ENCODE measurements at places on chromosomes 6 and 20.

- DNase-seq, result no peak
Observed at GRCh38 chr6:31717499-31718222, 2.5 kb downstream of the LY6G6D start.

GRCh38 chr20:4550740-4551139, 171.0 kb upstream of the PRND start:
- DNase-seq, result no peak

DNA sequence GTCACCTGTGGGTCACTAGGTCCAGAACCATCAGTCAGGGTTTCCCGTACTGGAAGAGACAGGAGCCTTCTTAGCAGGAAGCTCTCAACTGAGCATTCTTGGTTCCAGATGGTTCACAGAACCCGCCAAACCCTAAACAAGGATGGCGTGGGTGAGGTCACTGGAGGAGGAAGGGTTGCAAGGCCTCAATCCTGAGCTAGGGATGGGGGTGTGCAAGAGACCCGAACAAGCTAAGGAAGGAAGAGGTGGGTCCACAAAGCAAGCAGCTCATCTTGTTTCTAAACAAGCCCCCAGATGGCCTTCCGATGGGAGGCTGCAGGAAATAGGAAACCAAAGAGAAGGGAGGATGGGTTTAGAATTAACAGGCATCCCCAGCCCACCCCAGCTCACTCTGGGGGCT, 92.7 kb downstream of the PREX1 start:
- DNase-seq, result no peak

DNA sequence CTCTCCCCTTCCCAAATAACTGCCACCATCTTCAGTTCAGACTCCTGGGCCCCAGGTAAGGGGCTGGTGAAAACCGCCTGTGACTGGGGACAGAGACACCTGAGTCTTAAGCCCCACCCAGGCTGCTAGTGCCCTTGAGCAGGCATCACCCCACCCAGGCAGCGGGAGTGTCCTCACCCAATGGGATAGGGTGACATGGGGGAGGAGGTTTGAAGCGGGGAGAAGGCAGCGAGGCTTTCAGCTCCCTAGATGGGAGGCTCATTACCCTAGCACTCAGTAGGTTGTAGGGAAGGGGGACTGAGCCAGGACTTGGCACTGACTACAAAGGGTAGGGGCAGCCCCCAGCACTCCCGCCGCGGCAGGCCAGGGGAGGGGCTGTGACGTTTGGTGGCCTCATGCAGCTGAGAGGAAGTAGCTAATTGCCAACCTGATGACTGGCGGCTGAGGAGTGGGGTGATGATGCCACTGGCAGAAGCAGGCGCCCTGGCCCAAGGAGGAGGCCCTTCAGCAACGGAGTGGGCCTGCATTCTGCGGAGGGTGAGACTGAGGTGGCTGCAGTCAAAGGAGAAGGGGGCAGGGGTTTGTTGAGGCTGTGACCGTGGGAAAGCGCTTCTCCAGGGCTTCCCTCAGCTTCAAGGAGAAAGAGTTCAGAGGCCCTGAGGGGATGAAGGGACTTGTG, 126.9 kb downstream of the MRPL14 start:
- no peak for DNase-seq

DNA sequence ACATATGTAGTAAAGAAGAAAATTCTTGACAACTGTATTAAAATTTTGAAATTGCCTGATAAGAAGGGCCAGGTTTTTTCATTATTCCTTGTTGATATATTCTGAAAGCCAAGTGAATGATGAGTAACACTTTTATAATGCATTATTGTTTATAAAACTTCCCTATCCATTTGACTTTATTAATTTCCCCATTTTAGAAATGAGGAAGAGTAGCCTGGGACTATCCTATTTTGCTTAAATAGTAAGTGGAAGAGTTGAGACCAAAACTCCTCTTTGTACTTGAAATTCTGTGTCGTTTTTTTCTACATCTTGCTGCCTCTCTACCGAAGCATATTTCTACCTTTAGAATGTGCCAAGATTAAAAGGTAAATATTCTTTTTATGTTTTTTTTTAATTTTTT, 39.7 kb downstream of the TRMT11 start:
- no peak for DNase-seq

GRCh38 chr6:106671651-106672050, 42.3 kb downstream of the QRSL1 start:
- no peak for DNase-seq

DNA sequence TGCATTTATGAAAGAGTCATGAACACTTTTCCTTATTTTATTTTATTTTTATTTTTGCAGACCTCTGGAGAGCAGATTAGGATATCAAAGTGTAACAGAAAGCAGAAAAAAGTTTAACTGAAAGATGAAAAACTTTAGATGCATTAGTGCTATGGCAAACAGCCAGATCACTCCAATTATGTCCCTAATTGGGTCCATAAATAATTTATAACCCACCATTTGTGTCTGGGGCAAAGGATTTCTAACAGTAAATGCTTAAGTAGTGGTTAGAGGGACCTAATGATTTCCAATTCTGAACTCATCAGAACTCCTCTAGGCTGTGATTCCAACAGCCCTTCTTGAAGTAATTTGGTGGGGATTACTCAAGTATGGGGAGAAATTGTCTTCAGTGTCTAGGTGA, 93.7 kb upstream of the PROKR2 start:
- no peak for DNase-seq

DNA sequence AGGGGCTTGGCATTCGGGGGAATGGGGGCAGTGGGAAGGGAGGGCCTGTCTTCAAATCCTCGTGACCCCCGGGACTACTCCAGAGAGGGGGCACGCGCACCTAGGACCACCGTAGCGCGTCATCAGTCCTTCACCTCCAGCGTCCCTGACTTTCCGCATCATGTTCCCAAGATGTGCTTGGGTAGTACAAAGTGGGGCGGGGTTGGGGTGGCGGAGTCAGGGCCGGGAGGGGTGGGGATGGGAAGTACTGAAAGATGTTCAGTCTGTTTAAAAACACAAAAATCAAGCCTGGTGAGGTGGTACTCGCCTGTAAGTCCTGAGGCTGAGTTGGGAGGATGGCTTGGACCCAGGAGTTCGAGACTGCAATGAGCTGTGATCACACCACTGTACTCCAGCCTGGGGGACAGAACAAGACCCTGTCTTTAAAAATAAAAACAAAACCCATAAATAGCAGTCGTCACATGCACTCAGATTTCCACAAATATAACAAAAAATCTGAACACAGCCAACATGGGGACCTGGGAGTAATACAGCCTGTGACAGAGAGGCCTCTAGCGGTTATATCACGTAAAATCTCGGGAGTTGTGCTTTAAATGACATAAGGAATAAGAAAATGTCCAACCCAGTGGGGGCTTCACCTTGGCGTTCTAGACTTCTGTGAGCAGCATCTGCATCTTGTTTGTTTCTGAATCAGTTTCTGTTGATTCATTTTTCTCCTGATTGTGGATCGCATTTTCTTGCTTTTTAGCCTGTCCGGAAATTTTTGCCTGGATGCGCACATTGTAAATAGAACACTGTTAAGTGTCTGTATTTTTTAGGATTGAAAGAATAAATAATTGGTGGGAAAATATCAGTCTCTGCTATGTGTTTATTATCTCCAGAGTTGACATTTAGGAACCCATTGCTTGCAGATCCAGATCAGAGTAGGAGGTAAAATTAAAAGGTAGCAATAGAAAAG, 698 bp upstream of the LRP11 start:
- DNase-seq, result peak; percentile 69

DNA sequence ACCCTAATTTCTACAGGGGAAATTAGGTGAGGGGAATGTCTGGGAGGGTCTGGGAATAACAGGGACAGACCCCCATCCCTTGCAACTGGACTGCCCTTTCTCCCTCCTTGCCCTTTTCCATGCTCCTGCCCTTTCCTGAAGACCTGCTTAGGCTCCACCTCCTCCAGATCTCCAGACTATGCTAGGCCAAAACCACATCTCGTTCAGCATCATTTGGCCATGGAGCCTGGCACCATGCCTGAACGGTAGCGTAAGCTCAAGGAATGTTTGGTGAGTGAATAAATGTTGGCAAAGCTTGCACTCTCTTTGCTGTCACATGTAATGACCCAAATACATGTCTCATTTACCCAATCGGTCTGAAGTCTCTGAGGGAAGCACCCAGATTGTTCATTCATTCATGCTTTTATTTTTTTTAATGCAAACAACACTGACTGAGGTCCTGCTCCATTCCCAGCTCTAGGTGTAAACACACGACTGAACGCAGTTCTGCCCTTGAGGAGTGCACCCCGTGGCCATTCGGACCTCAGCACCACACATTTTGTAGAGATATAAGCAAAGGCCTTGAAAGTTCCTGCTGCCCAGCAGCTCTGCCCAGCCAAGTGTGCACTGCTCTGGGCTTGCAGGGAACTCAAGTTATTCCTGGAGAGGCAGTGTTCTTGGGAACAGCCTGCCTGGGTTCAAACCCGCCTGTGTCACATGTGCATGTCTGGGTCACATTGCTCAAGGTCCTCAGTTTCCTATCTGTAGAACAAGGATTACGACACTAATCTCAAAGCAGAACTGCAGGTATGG, 1.1 kb upstream of the GRM4 start:
- no peak for DNase-seq

DNA sequence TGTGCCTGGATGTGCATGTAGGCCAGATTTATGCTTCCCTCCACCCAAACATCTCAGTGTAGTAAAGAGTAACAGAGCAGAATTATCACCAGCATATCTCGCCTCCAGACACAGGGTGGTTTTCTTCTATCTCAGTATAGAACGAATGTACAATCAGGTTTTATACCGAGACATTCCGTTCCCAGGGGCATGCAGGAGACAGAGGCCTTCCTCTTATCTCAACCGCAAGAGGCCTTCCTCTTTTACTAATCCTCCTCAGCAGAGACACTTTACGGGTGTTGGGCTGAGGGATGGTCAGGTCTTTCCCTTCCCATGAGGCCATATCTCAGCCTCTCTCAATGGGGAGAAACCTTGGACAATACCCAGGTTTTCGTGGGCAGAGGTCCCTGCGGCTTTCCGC, 36.4 kb upstream of the MC3R start:
- no peak for DNase-seq

- DNase-seq, result no peak
Observed at GRCh38 chr6:16635810-16636602, 125.3 kb downstream of the ATXN1 start.

GRCh38 chr6:79605968-79606764, 25.0 kb upstream of the SH3BGRL2 start:
- DNase-seq, result peak; percentile 28

- DNase-seq, result no peak
Observed at GRCh38 chr20:605237-605636, 4.9 kb downstream of the TCF15 start.

GRCh38 chr6:1756472-1757129, 146.9 kb downstream of the FOXC1 start:
- DNase-seq, result no peak

- DNase-seq, result no peak
Observed at GRCh38 chr20:54227241-54227640, 19.4 kb downstream of the PFDN4 start.

DNA sequence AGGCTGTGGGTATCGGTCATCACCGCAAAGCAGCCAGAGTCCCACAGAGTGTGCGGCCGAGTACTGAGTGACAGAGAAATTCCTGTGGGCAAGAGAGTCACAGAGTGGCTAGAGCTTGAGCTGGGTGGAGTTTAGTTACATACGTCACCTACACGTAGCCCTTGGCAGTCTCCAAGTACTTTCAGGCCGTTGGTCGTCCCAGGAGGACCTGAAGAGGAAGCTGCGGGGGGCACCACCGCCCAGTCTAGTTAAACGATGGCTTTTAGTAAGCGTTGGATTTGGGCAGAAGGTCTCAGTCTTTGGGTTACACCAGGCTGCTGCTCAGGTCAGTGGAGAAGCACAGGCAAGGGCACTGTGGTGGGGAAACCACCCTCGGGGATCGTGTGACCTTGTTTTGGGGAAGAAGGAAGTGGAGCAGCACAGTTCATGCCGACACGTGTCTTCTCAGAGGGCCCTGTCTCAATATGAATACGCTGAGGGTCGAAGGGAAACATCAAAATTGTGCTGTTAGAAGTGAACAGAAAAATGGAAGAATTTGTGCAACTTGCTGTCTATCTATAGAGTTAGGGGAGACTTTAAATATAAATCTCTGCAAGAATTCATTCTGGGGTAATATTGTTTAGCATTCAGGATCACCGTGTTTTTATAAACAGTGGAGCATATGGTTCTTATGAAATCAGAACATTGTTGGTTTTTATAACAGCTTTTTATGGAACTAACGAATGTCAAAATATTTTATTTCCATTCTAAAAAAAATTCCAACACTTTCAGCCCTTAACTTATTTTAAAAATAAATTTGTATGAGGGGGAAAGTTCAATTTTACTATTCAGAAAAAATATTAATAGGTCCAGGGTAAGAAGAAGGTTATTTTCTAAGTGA, 28.6 kb downstream of the KIF25 start:
- DNase-seq, result no peak

DNA sequence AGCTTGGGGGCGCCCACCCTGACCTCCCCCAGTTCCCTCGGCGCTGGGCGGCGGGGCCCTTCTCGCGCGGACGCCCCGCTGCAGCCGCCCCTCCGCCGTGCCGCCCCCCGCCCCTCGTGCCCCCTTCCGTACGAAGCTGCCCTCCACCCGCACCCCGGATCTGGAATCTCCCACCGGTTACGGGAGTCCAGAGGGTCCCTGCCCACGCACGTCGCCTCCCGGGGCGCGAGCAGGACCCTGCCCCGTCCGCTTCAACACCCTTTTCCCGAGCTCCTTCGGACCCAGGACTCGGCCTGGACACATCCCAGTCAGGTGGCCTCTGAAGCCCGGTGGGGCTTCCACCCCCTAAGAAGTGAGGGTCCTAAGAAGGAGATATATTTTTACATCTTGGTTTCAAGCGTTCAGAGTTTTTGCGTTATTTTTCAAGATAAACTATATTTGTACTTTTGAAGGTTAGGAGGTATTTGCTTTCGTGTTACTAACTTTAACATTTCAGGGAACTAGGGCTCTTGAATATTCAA, 506 bp downstream of the ARFGAP1 start:
- DNase-seq, result no peak

GRCh38 chr6:142349215-142349823, 47.5 kb downstream of the ADGRG6 start:
- DNase-seq, result no peak

DNA sequence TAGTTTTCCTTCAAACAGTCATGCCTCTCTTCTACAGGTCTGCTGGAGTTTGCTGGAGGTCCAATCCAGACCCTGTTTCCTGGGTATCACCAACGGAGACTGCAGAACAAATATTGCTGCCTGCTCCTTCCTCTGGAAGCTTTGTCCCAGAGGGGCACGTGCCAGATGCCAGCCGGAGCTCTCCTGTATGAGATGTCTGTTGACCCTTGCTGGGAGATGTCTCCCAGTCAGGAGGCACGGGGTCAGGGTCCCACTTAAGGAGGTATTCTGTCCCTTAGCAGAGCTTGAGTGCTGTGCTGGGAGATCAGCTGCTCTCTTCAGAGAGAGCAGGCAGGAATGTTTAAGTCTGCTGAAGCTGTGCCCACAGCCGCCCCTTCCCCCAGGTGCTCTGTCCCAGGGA, 666.9 kb downstream of the FRK start:
- no peak for DNase-seq

GRCh38 chr6:44253307-44254101, 3.8 kb downstream of the SLC35B2 start:
- DNase-seq, result no peak

DNA sequence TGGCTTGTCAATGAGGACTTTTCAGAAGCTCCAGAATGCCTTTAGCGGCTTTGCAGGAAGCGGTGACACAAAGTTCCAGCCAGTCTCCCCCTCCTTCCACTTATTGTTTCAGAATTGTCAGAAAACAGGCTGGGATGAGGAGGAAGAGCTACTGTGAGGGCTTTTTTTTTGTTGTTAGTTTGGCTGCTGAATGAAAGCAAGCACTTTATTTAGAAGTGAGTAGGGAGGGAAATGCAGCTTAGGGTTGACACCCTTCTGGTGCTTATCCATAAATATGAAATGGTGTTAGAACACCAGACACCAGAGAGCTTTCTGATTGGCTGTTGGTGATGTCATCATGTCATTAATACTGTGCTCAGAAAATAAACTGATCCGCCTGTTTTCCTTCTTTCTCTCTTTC, 251.5 kb downstream of the SOX4 start:
- DNase-seq, result no peak
